T-helper 1 cell (primary cell): ENCODE measurements at places on chromosomes 5 and 9.

DNA sequence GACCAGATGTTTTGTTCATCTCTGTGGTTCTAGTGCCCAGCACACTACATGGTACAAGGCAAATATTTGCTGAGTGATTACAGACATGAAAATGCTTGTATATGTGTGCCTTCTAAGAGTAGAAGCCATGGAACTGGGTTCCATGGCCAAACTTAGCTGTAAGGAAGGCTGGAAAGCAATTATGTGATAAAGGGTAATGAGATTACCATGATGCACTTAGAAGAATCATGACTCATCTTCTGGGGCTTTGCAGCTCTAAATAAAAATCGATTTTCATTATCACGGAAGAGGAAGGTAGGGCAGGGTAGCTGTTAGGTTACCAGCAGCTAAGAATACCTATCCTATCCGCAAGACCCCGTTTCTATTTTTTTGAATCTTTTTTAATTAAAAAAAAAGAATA lies 28.0 kb downstream of the RFK start:
- no peak for DNase-seq

GRCh38 chr5:41587668-41588067 lies 77.3 kb upstream of the PLCXD3 start:
- peak; percentile 1 for DNase-seq

GRCh38 chr5:13814301-13814700 lies 130.2 kb downstream of the DNAH5 start:
- DNase-seq = no peak

DNA sequence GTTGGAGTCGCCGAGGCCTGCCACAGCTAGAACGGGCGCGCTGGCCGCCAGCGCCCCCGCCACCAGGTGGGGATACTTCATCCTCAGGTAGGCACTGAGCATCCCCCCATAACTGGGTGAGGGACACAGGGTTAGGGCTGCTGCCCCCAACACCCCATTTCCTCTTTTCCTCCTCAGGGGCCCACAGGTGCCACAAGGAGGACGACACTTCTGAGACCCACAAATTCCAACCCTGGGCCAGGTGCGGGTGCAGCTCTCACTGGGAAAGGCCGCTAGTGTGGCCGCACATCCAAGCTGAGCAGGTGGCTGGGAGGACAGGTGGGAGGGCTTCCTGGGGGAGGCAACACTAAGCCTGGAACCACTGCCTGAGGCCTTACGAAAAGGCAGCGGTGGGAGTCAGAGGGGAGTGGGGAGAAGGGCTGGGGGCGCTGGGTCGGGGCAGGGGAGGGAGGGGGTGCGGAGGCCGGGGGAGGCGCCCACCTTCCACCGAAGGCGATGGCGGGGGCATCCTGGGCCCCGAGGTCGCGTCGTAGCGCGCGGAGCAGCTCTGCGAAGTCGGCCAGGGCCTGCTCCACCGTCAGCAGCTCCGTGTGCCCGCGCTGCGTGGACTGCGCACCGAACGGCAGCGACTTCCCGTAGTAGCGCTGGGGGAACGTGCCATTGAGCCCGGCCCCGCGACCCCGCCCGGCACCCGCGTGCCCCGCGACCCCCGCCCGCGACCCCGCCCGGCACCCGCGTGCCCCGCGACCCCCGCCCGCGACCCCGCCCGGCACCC lies 961 bp downstream of the DPP7 start:
- DNase-seq = peak; percentile 30

DNA sequence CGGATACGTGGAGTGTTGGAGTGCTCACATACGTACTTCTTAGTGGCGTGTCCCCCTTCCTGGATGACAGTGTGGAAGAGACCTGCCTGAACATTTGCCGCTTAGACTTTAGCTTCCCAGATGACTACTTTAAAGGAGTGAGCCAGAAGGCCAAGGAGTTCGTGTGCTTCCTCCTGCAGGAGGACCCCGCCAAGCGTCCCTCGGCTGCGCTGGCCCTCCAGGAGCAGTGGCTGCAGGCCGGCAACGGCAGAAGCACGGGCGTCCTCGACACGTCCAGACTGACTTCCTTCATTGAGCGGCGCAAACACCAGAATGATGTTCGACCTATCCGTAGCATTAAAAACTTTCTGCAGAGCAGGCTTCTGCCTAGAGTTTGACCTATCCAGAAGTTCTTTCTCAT lies 73.5 kb upstream of the OTULINL start:
- no peak for DNase-seq

DNA sequence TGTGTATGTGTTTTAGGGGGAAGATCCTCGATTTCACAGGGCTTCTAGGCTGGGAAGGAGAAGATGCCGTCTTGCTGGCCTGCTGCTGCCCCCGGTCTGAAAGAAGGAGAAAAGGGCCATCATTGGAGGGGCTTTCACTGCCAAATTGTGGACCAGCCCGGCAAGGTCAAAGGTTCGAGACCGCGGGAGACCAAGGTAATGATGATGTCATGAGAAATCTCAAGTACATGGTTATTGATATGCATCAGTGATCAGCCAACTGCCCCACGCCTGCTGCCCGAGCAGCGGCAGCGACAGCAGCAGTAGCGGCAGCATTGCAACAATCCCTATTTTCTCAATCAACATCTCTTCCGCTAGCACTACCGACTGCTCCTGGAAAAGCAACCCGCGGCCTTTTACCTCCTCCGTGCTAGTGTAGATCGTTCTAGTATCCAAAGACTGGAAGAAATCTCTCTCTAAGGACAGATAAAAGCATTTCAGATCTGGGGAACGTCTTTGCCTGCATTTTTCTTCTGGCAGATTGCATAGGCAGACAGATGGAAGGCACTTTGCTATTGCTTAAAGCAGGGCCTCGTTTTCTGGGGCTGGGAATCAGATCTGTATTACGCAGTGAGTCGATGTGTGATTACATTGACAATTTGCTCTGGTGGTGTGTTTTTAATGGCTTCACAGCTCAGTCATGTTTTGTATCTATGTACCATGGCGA lies 215.3 kb downstream of the MEF2C start:
- no peak for DNase-seq

GRCh38 chr9:88872192-88872946 lies 118.9 kb upstream of the S1PR3 start:
- DNase-seq = no peak

DNA sequence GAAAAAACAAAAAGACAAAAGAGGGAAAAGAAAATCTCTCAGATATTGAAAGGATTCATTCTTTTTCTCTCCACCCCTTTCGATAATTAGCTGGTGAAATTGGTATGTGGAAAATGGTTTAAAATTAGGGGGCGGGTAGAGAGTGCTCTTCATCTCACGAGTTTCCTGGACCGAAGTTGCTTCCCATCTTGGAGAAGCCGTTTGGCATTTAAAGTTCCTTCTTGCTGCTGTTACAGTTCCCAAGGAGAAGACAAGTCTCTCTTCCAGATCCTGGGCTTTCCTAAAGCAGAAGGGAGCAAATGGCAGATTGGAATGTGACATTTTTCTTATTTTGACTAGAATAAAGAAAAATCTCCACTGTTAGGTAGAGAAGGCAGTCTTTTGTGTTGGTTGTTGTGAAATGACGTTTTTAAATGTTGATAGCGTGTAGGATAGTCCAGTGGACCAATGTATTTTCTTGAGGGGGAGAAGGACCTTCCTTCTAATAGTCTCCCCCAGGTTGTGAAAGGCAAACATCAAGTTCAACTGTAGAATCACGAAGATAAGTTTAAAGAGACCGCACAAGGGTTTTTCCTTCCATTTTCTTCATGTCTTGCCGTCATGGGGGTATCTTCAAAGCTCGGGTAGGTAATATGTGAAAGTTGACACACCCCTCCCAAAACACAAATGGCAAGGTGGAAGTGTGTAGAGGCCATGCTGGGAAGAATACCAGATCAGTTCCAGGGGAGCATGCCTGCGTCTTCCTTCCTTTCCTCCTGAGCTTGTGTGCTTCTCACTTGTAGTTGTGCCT lies 77.5 kb downstream of the EHMT1 start:
- no peak for DNase-seq

DNA sequence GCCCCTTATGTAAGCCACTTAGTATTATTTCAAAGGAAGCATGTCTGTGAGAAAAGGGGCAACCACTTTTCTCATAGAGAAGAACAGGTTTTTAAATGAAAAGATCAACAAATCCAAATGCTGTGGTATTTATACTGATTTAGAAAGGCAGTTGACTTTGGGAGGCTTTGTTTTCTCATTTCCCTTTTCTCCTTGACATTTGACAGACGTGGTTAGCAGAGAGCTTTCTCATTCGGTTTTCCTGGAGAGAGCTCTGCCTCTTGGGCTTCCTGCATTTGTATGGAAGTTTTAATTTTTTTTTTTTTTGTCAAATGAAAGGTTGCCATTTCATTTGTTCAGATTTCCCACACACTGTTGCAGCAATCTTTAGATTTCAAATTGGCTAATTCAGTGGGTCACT lies 62.5 kb downstream of the EXOSC2 start:
- no peak for DNase-seq

- no peak for DNase-seq
Observed at GRCh38 chr5:111695991-111696390, 61.0 kb downstream of the NREP start.
